ENCODE measurements at places on chromosomes 3 and 15. TPM values are rescaled to one million over a fixed set of nuclear protein-coding genes. Genes with fewer than 3 reads are reported as not detected.

Gene CYP1A2
- polyA plus RNA-seq, result not detected

Gene EPHA3
- polyA plus RNA-seq, result 0.37 TPM

Gene ZNF80
- polyA plus RNA-seq, result not detected

Gene NOP10
- polyA plus RNA-seq, result 313 TPM

Gene IL16
- 6.9 TPM for polyA plus RNA-seq

Gene NIT2
- polyA plus RNA-seq, result 24.1 TPM

All from stomach (tissue), 19 donors.